Stimulated activated effector memory CD8-positive, alpha-beta T cell treated with anti-CD3 and anti-CD28 coated beads, Interleukin-12 subunit alpha, Interleukin-12 subunit beta, amount 100 ng/mL, for 72 hours (primary cell): ENCODE measurements at places on chromosomes 7 and 10.

DNA sequence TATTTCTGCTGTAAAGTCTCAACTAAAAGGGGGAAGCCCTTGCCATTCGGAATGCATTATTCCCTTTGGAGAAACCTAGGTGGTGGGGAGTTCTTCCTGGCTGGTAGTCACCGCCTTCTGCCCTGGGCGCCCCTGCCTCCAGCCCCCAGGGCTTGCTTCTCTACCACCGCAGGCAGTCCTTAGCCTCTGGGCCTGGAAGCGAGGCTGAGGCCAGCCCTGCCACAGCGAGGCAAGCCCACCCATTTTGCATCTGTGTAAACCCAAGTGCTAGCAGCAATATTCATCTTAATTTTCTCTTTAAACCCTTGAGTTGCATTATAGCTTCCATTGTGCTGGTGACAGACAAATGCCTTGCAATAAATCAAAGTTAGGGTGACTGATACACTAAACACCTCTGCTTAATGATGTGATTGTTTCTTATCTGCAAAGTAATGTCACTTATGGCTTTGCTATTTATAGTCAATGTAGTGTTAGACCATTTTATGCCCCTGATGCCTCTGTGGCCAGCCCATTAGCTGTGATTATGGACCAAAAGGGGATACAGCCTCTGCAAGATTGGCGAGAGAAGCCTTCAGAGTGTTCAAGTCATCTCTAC lies 26.2 kb upstream of the MGMT start:
- no peak for DNase-seq

GRCh38 chr10:120145107-120145506 lies 252.6 kb downstream of the SEC23IP start:
- DNase-seq, result no peak

DNA sequence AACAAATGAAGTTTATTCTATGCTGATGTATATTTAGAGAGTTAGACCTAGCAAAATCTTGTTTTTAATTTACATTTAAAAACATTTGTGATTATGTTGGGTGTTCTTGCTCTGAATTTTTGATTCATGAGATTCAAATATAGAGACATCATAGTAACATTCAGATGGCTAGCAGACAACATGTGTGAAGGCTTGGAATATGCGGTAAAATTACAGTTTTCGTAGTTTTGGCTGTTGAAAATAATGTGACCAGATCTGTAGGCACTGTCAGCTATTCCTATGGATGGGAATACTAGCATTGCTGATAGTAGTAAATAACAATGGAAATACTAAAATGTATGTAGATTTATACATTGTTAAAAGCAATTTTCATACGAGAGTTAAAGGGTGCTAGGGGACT lies 131.9 kb downstream of the KAT6B start:
- DNase-seq, result no peak

- DNase-seq, result no peak
These were observed 12.3 kb downstream of the GOLGA7B start for GRCh38 chr10:97861924-97862323.

DNA sequence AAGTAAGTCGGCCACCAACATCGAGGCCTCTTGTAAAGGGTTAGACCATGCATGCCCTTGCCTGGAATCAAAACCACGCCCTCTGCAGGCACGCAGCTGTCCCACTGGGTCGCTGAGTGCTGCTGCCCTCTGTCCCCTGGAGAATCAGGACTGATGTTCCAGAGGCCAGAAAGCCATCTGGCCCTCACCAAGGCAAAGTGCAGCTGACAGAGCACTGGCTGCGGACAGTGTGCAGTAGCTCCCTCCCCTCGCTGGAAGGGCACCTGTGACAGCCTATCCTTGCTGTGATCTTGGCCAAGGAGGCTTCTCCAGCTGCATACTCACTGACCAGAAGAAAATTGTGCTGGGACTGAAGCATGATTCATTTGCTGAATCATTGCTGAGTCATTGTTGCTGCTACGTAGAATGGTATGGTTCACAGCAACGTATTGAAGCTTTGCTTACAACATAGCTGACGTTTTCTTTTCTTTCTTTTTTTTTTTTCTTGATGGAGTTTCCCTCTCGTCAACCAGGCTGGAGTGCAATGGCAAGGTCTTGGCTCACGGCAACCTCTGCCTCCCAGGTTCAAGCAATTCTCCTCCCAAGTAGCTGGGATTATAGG lies 30.4 kb downstream of the DDC start:
- peak; percentile 51 for DNase-seq

GRCh38 chr10:70594161-70594560 lies 8.4 kb downstream of the PRF1 start:
- DNase-seq, result no peak

DNA sequence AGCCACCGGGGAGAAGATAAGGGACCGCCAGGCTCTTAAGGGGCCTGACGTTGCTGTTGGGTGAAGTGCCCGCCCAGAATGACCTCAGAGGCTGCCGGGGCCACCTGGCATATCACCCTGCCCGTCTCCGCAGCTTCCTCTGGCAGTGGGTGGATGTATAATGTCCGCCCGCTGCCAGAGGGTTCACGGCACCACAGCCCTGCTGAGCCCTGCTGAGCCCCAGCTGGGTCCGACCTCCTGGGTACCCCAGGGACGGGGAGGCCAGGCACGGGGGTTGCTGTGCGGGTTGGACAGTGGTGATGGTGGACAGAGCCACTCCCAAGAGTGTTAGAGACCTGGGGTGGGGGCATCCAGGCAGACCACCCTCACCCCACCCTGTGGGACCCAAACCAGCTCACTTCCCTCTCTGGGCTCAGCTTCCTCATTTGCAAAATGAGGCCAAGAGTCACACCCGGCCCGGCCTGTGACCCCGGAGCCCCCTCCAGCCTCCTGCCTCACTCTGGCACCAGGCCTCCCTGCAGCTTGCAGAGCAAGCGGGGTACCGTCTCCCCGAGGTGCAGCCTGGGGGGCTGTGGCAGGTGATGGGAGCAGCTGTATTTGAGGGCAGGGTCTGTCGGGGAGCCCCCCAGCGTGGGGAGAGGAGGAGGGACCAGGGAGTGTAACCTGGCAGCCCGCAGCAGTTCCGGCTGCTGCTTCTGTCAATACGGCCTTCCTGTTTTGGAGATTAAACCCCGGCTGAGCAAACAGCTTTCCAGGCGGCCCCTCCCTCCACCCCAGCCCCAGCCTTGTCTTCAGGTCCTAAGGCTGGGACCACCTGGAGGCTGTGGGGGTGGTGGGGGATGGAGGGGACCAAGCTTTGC lies 8.4 kb upstream of the LFNG start:
- peak; percentile 68 for DNase-seq

- no peak for DNase-seq
These were observed 8.8 kb downstream of the GDF10 start for GRCh38 chr10:47308775-47309174.

GRCh38 chr7:140670343-140670935 lies 2.3 kb upstream of the ADCK2 start:
- DNase-seq, result no peak

DNA sequence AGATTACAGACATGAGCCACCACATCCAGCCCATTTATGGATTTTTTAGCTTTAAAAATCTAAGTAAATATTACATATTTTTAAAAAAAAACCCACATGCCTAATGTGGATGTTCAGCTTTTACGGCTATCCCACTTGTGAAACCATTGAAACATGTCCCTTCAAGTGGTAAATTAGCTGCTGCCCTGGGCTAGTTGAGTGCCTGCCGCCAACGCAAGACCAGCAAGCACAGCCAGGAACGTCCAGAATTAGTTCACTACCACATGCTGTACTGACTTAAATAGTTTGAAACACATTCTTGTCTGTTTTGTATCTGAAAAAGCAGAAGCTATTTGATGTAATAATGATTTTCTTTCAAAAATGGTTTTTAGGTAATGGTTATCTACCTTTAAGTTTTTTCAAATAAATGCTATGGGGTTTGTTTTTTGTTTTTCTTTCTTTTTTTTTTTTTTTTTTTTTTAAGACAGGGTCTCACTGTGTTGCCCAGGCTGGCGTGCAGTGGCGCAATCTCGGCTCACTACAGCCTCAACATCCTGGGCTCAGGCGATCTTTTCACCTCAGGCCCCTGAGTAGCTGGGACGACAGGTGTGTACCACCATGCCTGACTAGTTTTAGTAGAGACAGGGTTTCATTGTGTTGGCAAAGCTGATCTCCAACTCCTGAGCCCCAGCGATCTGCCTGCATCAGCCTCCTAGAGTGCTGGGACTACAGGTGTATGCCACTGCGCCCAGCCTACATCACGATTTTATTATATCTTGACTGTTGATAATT lies 57.0 kb downstream of the KLRG2 start:
- DNase-seq, result no peak

DNA sequence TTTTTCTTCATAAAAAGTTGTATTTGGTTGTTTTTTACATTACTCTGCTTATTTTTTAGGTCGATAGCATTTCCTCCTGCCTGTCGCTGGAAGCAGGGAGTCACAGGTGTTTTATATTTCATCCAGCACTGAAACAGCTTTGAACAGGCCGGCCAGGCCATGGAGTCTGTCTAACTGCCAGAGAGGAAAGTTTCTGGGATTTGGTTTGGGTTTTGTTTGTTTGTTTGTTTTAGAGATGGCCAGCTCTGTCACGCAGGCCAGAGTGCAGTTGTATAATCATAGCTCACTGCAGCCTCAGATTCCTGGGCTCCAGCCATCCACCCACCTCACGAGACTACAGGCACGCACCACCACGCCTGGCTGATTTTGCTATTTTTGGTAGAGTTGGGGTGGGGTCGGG lies 23.4 kb downstream of the PROSER2 start:
- no peak for DNase-seq

DNA sequence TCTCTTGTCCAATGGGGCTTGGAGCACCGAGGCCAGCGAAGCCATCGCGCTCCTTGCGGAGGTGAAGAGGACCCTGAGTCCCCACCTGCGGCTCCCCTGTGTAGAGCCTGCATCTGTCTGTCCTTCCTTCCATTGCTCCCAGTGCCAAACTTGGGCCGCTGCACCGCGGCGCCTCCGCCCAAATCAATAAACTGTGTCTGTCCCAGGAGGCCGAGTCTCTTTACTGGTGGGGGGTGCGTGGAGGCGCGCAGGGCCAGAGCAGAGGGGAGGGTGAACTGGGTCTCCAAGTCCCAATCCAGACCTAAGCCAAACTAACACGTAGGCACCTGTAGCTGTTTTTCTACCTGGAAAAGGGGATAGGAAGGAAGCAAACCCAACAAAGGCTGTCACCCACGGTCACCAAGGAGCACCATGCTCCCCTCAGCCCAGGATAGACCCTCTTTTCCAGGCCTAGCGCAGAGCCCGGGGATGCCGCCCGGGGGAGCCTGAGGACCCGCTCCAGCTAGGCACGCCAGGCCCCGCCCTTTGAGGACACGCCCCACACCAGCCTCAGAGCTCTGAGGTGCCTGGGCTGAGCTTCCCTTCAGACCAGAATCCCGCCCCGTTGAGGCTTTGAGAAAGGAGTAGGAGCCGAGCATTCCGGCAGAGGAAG lies 1.2 kb upstream of the CHAT start:
- no peak for DNase-seq

- no peak for DNase-seq
These were observed 763 bp downstream of the PITX3 start for GRCh38 chr10:102240467-102241031.

GRCh38 chr7:105141068-105141467 lies 127.1 kb downstream of the KMT2E start:
- no peak for DNase-seq

- DNase-seq, result no peak
These were observed 51.4 kb upstream of the DNAJC1 start for GRCh38 chr10:22054961-22055360.

GRCh38 chr10:74388801-74389200 lies 237.8 kb downstream of the ADK start:
- DNase-seq, result no peak

GRCh38 chr7:142720172-142720773 lies 29.0 kb upstream of the PRSS1 start:
- DNase-seq, result no peak

DNA sequence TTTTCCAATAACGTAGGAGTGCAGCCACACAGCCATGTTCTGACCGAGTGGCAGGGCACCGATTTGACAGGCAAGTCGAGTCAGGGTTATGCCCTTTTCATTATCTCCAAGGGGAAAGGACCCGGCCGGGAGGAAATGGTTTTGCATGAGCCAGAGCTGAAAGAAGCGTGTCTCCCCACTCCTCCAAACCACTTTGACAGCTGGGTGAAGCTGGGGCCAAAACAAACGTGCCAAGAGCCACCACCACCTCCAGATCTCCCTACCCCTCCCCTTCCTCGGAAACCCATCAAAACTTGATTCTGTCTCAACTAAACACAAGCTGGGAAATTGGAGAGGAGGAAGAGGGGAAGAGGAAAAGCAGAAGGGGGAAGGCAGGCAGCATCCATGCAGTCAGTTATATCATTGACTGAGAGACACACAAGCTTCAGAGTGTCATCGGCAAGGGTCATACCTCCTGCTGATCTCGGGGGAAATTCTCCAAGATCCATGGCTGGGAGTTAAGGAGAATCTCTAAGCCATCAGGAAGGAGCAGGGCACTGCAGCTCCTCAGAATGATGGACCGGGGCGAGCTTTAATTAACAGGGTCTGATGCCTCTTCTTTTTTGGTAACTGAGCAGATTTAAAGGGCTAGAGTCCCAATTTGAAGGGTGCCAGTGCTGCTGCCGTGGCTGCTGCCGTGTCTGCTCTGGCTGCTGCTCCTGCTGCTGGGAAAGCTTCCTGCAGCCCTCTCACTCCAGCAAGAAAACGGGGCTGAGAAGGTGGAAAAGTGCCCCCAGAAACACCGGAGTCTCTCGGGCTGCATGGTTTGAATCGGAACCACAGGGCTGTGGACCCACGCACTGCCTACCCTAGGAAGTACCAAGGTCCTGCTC lies 34.7 kb upstream of the CALN1 start:
- no peak for DNase-seq

- DNase-seq, result no peak
These were observed 84.5 kb downstream of the AVL9 start for GRCh38 chr7:32579776-32580175.

GRCh38 chr7:50848203-50848602 lies 65.5 kb upstream of the GRB10 start:
- DNase-seq, result no peak

GRCh38 chr10:42551582-42552187 lies 86.7 kb downstream of the ZNF33B start:
- no peak for DNase-seq

DNA sequence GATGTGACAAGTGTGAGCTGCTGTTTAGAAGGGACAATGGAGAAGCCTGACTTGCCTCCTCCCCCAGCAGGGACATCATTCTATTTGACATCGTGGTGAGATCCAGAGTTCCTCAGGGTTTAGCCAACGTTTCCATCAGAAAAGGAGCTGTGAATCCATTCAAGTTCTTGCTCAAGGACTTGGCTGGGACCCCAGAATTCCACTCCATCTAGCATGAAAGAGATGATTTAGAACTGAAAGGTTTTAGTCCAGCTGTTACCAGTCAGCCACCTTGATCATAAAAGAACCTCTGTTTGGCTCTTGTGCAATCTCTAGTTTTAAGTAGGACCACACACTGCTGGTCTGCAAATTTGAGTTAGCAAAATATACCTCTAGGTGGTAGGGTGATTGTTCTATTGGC lies 337.6 kb downstream of the FRMD4A start:
- DNase-seq, result no peak

GRCh38 chr10:17502814-17503213 lies 48.4 kb upstream of the ST8SIA6 start:
- no peak for DNase-seq

DNA sequence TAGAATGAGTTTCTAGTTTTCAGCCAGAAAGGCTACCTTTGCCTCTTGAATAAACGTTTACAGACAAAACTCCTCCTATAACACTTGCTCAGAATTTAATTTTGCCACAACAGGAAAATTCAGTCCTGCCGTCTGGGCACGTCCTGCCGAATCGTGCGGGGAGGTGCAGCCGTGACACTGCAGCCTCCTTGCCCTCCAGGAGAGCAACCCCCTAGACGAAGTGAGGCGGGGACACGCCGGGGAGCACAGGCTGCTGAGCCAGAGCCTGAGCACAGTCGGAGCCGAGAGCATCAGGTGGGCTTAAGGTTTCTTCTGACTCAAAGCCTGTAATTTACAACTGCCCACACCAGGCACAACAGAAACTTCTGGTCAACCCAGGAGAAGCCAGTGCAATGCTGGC lies 102.3 kb downstream of the DYNC2I1 start:
- no peak for DNase-seq
